ENCODE measurements at places on chromosomes 4 and X. TPM values are rescaled to one million over a fixed set of nuclear protein-coding genes. Genes with fewer than 3 reads are reported as not detected.

Gene AFAP1
- 58.7 TPM for total RNA-seq

Gene HTN3
- total RNA-seq: not detected

Gene GUCY1A1
- total RNA-seq: 0.49 TPM

Gene GC
- not detected for total RNA-seq

Gene GABRG1
- not detected for total RNA-seq

Gene UGT8
- total RNA-seq: 0.49 TPM

Gene NPY1R
- not detected for total RNA-seq

Gene STEEP1
- total RNA-seq: 23.3 TPM

Gene SCRG1
- total RNA-seq: 0.16 TPM
